ENCODE measurements at places on chromosomes 7 and 10. TPM values are rescaled to one million over a fixed set of nuclear protein-coding genes. Genes with fewer than 3 reads are reported as not detected.

Gene HTR5A
- not detected for polyA plus RNA-seq

Gene FANK1
- not detected for polyA plus RNA-seq

Gene PAXIP1
- polyA plus RNA-seq, result 2.0 TPM

Gene PCDH15
- not detected for polyA plus RNA-seq

DNA sequence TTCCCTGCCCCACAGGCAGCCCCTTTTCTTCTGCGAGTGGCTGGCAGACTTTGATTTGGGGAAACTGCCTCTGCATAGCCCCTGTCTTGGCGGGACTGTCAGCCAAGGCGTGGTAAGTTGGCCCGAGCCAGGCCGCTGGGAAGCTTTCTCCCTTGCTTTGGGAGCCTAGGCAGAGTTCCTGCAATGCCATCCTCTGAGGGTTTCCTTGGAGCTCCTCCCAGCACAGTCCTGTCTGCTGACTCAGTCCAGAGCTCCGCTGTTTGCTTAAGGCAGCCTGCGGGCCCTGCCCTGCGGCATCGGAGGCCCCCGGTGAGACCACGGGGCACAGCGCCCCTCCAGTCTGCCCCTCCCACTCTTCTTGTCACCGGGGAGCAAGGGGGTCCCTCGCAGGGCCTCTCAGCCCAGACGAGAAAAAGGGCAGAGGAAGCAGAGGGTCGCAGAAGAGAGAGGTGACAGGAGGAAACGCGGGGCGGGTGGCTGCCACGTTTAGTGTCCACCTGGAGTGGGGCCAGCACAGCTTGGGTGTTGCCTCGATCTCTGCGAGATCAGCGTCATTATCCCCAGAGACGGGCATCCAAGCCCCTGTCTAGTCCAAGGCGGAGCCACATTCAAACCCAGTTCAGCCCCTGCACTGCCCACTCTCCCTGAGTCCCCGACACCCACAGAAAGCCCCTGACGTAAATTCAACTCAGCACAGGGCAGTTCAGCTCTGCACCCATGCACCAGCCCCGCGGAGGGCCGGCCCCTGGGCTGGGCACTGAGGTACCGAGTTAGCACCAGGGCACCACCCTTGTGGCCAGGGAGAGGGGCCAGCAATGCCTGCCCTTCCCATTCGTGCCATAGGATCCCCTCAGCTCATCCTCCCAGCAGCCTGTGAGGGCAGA, 59.0 kb upstream of the CHST15 start:
- no peaks in the 10 kb centered on the region for H3K36me3 ChIP-seq
- H3K27ac ChIP-seq, result no peak overlapping the region
- peak overlapping the region; percentile 10 for H3K4me3 ChIP-seq
- H3K27me3 ChIP-seq, result no peaks in the 10 kb centered on the region
- no peak for DNase-seq

DNA sequence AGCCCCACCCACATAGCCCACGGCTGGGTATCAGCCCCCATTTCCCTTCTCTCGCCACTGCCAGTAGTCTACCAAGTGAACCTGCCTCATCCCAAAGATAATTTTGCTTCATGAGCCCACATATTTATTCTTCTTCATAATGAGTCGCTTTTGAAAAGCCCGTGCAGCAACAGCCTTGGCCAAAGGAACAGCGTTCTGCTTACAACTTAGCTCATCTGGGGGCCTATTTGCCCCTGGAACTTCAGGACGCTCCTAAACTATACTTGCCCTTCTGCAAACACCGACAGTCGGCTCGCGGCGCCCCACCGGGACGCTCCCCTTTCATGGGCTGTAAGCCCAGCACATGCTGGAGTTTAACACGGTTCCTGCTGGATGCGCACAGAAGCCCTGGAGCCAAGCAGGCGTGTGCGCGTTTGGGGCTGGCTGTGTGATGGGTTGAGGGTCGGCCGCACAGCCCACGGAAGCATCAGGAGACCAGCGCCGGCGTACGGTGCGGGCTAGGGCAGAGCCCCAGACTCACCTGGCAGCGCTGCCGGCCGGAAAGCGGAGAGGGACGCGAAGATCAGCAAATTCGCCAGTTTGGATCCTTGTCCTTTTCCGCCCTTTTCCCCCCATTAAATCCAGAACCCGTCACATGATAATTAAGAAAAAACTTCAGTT, 370 bp downstream of the TMEM60 start:
- no peaks in the 10 kb centered on the region for H3K36me3 ChIP-seq
- H3K4me3 ChIP-seq, result peak overlapping the region; percentile 91
- H3K4me1 ChIP-seq, result peaks cover 45% of the 10 kb centered on the region
- no peak for DNase-seq
